D721Med (cell line): ENCODE measurements at places on chromosomes 7 and 10.

- no peak for DNase-seq
These were observed 82.9 kb upstream of the STRIP2 start for GRCh38 chr7:129351320-129351719.

- no peak for DNase-seq
These were observed 55.2 kb upstream of the EZH2 start for GRCh38 chr7:148939128-148939755.

GRCh38 chr10:6259153-6259552 lies 56.4 kb downstream of the PFKFB3 start:
- DNase-seq: no peak

DNA sequence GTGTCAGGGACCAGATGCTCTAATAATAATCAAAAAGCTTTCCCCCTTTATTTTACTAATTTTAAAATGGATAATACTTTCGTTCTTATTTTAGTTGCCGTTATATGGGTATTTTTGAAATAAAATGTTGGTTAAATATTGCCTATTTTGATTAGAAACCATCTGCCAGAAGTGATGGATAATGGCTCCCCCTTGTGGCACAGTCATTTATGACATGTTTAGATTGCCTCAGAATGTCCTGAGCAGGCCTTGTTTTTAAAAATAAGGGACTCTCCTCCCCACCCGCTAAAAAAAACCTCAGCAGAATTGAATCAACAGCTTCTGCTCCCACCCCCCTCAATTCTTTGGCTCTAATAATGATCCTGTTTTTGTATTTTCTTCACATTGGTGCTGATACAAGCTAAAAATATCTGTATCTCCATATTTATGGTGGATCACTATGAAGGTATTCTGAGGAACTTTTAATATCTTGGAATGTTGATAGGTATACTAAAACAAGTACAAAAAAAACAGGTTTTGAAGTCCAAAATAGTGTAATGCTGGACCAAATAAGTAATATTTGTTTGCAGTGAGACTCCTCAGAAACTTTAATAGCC lies 38.8 kb downstream of the TMEM60 start:
- no peak for DNase-seq

- no peak for DNase-seq
These were observed 136.7 kb downstream of the PDE1C start for GRCh38 chr7:31933481-31933880.

- DNase-seq: no peak
These were observed 148.5 kb downstream of the ARHGAP22 start for GRCh38 chr10:48456361-48456804.

- DNase-seq: no peak
These were observed 108.0 kb downstream of the SDK1 start for GRCh38 chr7:3408814-3409595.

GRCh38 chr7:81484261-81484660 lies 285.6 kb downstream of the HGF start:
- DNase-seq: no peak

- DNase-seq: no peak
These were observed 31.3 kb downstream of the ANXA8 start for GRCh38 chr10:47452495-47453140.

- no peak for DNase-seq
These were observed 106.6 kb downstream of the PRKCQ start for GRCh38 chr10:6473430-6473829.

DNA sequence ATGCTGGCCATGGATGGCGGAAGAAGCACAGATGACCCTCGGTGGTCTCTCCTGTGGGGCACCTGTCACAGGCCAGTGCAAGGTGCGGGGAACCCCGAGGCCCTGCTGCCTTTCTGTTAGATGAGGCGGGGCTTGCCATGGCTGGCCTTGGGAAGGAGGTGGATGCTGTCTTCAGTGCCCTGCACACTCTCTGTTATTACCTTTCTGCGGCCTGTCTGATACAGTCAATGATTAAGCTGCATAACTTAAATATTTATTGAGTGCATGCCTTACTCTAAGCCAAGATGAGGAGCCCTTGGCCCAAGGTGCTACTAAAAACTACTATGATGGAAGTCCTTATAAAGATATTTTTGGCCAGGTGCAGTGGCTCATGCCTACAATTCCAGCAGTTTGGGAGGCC lies 36.7 kb upstream of the MNX1 start:
- DNase-seq: no peak

DNA sequence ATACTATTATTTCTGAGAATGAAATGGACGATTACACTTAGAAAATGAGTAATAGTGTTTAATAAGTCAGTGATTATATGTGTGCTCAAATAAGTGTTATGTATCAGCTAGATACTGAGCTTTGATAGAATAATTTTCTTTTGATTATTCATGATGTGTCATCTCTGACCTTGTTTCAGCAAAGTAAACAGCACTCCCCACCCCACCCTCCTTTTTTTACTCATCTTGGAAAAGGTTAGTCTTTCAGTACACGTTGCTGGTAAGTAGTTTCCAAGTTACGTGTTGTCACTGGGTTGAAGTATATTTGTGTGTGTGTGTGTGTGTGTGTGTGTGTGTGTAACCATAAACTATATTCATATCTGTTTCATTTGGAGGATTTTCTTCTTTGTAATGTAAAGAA lies 84.1 kb downstream of the GNAI1 start:
- DNase-seq: no peak

- DNase-seq: no peak
These were observed 84.5 kb downstream of the AOAH start for GRCh38 chr7:36639826-36640225.

GRCh38 chr7:70416347-70416985 lies 715.5 kb upstream of the GALNT17 start:
- no peak for DNase-seq

GRCh38 chr10:44358080-44358771 lies 26.7 kb downstream of the CXCL12 start:
- DNase-seq: no peak

GRCh38 chr7:50207686-50208255 lies 96.7 kb upstream of the IKZF1 start:
- DNase-seq: no peak

GRCh38 chr7:103573479-103574058 lies 127.6 kb upstream of the SLC26A5 start:
- DNase-seq: no peak

GRCh38 chr7:24783698-24784097 lies 26.4 kb upstream of the GSDME start:
- DNase-seq: no peak

DNA sequence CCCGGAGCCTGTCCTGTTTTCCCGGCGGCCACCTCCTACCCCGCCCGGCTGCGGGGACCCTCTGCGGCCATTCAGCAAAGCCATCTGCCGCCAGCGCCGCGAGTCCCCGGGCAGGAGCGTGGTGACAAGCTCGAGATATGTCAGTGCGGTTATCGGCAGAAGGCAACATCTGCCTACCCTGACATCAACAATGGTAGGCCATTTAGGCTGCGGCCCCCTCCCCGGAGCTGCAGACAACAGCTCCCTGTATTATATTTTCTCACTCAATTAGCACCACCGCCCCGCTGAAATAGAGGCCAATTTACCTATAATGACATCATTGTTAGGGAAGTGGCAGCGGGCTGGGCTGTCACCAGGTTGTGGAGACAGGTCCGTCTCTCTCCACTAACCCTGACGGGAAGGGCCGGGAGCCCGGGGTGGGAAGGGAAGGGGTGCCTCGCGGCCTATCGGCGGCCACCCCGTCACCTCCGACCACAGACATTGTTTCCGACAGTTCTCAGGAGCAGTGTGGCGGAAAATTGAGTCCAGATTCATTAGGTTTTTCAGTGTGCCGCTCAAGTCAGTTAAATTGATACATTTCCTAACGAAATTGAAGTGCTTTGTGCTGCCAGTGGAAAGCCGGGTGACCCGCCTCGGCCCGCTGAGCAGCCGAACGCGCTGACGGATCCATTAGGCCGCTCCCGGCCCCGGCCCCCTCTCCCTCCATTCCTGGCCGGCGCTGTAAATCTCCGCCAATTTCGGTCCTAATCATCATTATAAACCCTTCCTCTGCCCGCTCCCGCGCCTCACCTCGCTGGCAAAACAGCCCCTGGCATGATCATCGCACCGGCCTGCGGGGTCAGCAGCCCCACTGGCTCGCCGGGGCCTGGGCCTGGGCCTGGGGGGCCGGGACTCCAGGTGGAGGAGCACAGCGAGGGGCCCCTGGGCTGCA lies 43.0 kb downstream of the UNCX start:
- no peak for DNase-seq

GRCh38 chr7:129970816-129971215 lies 18.1 kb upstream of the UBE2H start:
- no peak for DNase-seq

DNA sequence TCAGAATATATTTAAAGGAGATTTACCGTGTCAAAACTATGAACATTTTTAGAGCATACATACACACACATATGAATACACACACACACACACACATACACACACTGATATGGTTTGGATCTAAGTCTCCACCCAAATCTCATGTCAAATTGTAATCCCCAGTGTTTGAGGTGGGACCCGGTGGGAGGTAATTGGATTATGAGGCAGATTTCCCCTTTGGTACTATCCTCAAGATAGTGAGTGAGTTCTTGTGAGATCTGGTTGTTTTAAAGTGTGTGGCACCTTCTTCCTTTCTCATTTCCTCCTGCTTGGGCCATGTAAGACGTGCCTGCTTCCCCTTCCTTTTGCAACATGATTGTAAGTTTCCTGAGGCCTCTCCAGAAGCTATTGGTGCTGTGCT lies 515.0 kb upstream of the ZMIZ1 start:
- no peak for DNase-seq

DNA sequence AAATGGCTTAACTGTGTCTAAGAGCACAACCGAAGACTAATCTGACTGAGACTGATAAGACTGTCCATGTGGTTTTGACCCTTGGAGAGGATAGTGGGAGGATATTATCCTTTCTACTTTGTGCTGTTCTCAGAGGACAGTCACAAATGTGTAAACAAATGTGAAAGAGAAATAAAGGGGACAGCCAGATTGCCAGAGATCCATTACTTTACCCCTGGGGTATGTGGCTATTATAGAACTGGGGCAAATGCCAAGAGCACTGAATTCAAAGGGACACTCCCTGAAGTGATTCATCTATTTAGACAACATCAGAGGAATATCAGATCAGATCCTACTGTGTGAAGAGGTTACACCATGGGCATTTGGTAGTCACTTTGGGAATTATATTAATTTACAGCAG lies 154.7 kb downstream of the RNLS start:
- DNase-seq: no peak

DNA sequence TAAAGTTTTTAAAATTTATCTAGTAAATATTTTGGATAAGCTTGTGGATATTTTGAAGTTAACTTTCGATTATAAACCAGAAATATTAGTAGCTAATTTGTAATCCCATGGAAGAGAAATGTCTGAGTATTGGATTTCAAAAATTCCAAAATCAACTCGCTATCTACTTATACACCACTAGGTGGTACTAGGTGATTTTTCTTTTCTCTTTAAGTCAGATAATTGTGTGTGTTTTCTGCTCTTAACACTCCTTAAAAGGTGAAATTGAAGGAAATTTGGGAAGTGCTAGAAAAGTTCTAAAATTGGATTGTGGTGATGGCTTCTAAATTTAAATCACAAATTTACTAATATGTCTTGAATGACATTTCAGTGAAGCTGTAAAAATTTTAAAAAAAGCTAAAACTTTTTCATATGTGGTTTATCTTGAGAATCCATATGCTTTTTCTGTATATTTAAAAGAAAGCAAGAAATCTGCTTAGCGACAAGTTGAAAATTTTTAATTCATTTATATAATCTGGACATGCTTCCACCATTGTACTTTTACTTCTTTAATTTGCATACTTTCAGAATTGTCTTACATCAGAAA lies 90.2 kb downstream of the IPMK start:
- no peak for DNase-seq

- DNase-seq: no peak
These were observed 40.6 kb upstream of the AOAH start for GRCh38 chr7:36764929-36765328.

DNA sequence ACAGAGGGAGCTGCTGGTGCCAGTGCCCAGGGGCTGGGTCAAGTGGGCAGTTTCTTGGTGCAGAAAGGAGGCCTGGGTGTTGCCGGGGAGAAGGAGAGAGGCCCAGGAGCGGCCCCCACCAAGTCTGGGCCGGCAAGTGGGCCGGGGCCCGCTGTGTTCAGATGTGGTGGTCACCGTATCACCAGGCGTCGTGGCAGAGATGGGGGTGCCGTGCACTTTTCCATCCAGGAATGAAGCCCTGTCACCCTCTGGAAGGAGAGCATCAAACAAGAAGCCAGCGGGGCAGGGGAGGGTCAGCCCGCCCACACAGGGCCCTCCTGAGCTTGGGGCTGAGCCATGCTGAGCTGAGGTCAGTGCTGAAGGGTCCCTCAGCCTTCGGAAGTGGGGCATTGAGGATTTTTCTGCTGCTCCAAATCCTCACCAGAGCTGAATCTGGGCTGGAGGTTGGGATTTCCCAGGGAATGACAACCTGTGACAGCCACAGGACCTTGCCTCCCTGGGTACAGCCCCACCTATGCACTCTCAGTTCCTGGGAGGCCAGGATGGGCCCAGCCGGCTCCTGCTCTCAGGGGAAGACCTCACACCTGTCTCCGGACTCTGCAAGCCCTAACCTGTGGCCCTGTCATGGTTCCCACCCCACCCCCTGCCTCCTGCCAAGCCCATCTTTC lies 27.9 kb upstream of the INPP5A start:
- DNase-seq: no peak

DNA sequence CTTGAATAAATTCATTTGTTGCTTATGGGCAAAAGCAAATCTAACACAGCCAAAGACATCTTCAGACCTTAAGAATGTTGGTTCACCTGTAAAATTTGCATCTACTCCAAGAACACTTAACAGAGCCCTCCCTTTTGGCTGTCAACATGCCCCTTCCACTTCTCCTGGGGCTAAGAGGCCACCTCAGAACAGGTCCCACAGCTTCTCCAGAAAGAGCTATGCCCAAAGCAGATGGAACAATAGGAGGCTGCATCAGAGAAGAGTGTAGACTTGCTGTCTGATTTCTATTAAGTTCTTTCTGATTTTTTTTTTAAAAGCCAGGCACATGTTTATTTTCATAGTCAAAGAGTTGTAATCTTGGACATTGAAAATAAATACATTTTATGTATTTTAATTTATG lies 26.1 kb upstream of the TRIL start:
- DNase-seq: no peak

DNA sequence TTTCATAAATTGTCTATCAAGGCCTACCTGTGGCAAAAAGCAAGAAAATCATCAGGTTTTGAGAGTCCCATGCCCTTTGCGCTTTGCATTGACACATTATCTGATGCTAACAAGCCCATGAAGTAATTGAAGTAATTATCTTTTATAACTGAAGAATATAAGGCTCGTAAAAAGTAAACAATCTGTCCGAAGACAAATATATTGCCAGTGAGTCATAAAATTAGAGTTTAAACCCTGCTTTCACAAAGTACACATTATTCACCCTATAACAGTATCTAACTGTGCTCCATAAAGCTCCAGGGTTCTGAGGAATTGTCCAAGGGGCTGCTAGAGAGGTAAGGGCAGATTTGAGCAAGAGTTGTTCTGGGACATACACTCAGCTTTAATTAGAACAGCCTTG lies 102.3 kb upstream of the PPP1R3A start:
- DNase-seq: no peak

- DNase-seq: no peak
These were observed 239.5 kb upstream of the POT1 start for GRCh38 chr7:125169088-125169487.
